ENCODE measurements at places on chromosomes 1 and 21. TPM values are rescaled to one million over a fixed set of nuclear protein-coding genes. Genes with fewer than 3 reads are reported as not detected.

FRRS1 gene
- total RNA-seq = 4.8 TPM

DNA sequence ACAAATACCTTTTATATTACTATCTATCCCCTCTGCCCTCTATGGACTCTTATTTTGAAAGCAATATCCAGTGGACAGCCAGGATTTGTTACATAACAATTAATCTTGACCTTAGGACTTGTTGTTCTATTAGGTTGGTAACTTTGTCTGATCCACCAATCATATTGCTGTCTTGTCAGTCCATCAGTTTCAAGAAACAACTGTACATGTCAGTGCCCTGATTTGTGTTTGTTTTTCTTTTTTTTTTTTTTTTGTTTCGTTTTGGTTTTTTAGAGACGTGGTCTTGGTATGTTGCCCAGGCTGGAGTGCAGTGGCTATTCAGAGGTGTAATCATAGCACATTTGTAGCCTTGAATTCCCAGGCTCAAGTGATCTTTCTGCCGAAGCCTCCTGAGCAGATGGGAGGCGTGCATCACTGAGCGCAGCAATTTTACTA, 1.5 kb upstream of the SCP2 start:
- DNase-seq = no peak

GRCh38 chr1:160558660-160559380, 20.5 kb downstream of the CD84 start:
- no peak for DNase-seq

- DNase-seq = peak; percentile 48
Measured at GRCh38 chr21:14215971-14216641, at the start of gene RBM11. Gene RBM11 (plus strand): TSS chr21:14216157. CDS start chr21:14216187, 30 bp downstream.

Measured in muscle of leg (tissue), 16 donors.